HFFc6 (cell line): ENCODE measurements at places on chromosomes 4 and X.

GRCh38 chr4:108398316-108398715 is 222.1 kb upstream of the RPL34 start:
- no peak for DNase-seq

DNA sequence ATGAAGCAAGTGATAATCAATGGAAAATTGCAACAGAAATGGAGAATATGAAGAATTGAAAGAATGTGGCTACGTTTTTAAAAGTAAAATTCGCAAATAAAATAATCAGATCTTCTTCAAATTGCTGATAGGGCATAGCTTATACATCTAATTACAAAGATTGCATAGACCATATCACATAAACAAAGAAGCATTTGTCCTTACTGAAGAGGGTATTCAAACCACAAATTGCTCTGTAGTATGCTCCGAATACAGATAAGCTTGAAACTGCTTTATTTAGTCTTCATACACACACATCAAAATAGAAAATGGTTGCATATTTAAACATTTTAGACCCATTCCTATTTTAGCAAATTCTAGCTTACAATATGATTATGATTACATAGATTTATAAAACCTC is 206.7 kb upstream of the SLIT2 start:
- DNase-seq, result no peak

GRCh38 chrX:106919932-106920452 is at the start of gene CLDN2:
Gene CLDN2 (plus strand): TSS chrX:106920402. CDS start chrX:106928229, 7,827 bp downstream.
- no peak for DNase-seq

DNA sequence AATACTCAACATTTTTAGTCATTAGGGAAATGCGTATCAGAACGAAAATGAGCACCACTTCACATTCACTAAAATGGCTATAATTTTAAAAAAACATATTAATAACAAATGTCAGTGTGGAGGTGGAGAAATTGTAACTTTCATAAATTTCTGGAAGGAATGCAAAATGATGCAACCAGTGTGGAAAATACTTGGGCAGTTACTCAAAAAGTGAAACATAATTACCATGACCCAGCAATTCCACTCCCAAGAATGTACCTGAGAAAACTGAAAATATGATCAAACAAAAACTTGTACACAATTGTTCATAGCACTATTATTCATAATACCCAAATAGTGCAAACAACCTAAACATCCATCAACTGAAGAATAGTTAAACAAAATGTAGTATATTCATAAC is 76.1 kb upstream of the FAM241A start:
- DNase-seq, result no peak

DNA sequence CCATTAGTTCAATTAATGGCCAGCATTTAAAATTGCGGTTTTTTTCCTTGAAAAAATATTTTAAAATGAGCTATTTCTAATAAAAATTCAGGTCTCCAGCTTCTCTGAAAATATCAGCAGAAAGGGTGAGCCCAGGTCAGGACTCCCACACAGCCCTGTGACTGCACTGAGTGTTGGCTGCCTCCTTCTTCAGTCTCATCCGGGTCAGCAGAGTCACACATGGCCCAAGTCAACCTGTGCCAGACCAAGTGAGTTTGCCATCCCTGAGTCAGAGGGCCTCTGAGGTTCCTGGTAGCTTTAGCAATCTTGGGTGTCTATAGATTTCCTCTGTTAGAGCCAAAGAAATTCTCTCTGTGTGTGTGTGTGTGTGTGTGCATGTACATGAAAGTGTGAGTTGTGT is 22.1 kb upstream of the MSX1 start:
- no peak for DNase-seq

- peak; percentile 24 for DNase-seq
These were observed 615.4 kb upstream of the ZFP42 start for GRCh38 chr4:187380181-187380581.

DNA sequence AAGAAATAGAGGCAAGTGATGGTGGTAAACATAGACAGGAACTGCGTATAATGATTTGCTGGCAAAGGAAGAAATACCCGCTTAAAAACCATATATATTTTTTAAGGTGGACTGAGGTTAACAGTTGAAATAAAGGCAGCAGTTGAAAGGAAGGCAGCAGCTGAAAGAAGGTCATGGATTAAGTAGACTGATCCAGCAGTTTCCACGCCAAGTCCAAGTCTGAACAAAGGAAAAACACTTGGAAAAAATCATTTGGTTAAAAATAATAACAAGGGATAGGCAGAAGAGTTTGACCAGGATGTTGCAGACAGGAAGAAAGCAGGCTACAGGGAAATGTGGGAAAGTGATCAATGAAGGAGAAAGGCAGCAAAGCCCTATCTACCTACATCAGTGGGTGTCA is 93.6 kb downstream of the AMELX start:
- no peak for DNase-seq

DNA sequence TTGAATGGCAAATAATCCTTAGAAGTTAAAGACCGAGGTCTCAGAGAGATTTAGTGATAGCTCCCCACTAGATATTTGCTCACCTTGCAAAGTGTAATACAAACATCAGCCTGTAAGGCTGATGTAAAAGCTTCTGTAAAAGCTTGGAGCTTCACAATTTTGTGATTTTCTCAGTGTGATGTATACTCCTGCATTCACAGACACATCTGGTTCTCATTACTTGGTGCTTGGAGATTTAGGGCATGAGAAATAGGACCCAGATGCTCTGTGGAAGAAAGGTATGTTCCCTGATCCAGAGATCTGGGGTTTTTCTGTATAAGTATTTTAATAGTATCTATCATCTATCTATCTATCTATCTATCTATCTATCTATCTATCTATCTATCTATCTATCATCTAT is 1664.3 kb downstream of the C4orf33 start:
- DNase-seq, result no peak

GRCh38 chr4:11605597-11605996 is 176.9 kb upstream of the HS3ST1 start:
- DNase-seq, result no peak

- DNase-seq, result no peak
These were observed 21.3 kb downstream of the MMRN1 start for GRCh38 chr4:89915937-89916336.

DNA sequence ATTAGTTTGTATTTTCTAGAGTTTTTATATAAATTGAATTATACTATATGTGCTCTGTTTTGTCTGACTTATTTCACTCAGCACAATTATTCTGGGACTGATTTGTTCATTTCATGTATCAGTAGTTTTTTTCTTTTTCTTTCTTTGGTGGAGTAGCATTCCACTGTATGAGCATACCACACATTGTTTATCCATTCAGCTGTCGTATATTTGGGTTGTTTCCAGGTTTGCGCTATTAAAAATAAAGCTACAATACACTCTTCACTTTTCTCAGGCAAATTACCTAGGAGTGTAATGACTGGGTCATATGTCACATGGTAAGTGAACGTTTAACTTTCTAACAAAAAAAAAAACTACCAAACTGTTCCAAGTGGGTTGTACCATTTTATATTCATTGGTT is 9.6 kb upstream of the OTUD4 start:
- no peak for DNase-seq

DNA sequence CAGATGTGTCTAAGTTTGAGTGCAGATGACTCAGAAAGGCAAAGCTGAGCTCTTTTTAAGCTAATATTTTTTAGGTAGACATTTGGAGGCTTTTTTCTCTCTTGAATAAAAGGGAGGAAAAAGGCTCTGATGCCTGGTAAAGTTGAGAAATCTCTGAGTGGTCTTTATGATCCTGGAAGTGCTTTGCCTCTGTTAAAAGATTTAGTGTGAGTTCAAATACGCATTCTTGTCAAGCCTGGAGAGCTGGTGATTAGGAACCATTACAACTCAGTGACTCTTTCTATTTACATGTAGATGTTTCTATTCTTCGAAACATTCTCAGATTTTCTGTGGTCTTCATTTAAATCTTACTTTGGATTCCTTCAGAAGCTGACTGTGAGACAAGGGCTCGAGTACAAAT is 143.4 kb upstream of the MED14 start:
- no peak for DNase-seq

GRCh38 chr4:159326480-159326879 is 223.6 kb downstream of the RAPGEF2 start:
- no peak for DNase-seq

- no peak for DNase-seq
These were observed 20.5 kb upstream of the AFAP1 start for GRCh38 chr4:7960017-7960789.

DNA sequence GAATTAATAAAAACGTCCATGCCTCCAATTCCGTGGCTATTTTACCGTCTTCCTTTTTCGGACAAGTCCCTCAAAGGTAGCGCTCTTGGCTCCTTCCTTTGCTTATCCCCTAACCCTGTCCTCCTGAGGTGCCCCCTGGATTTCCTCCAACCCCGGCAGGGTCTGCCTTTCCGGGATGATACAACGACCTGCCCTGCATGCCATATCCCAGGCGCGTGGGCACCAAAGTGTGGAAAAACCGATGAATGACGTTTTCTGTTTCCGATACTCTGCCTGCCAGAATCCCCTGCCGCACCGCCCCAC is 706 bp upstream of the CSTF2 start:
- no peak for DNase-seq

- no peak for DNase-seq
These were observed 40.7 kb upstream of the CITED1 start for GRCh38 chrX:72346302-72346949.

- DNase-seq, result no peak
These were observed 39.6 kb upstream of the CHRNA9 start for GRCh38 chr4:40295572-40295971.

- DNase-seq, result no peak
These were observed 118.9 kb upstream of the USP9X start for GRCh38 chrX:40966213-40966820.

DNA sequence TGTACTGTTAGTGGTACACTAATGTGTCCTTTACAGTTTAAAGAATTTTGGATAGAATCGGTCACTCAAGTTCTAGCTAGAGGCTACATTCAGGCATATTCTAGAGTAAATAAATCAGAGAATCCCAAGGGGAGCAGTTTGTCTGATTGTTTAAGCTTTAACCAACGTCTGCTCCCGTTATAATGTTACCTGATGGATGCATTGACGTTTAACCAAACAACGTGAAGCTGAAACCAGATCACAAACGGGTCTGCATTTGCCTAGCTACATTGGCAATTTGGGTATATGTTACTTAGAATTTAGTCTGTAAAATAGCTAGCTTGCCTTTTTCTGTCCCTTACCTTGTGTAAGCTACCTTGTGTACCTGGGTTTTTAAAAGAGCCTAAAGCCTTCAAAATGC is 1.6 kb downstream of the PI4K2B start:
- DNase-seq, result no peak

- DNase-seq, result no peak
These were observed 107.4 kb downstream of the CT47B1 start for GRCh38 chrX:120768254-120768653.

DNA sequence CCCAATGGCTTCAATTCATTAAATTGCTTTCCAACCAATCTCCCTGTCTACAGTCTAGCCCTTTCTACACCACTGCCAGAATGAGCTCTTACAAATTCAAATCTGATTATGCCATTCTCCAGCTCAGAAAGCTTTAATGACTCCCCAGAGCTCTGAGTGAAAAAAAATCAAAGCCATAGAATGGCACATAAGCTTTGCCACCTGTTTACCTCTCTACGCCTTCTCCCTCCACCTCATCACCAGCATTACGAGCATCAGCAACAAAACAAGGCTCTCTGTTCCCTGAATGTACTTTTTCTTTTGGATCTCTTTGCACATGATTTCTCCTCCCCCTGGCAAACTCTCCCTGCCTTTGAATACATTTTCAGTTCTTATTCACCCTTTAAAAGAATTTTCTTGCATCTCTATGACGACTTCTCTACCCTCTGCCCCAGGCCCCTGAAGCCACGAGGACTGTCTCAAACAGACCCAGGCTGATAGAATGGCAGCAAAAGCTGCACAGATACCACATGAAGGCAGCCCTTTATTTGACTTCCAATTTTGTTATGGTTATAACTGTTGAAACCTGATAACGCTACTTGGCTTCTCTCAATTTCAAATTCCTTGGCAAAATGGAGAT is 516.0 kb downstream of the PCDH7 start:
- DNase-seq, result no peak

DNA sequence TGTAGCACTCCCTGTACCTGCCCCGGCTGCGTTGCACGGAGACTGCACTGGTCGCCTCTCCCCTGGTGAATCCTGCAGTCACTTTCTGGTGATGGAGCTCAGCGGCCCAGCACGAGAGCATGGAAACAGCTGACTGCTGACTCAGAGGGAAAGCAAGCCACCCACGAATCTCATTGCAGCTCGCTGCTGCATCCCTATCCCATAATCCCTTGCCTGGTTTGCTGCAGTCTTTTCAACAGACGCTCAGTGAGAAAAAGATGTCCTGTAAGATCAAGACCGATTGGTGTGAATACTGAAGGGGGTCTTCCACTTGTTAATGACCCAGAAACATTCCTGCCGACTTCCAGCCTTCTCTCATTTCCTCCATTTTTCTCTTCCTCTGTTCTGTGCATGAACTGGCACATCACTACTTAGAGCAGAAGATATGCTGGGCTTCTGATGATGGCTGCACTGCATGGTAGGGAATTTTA is 52.9 kb downstream of the TRIM2 start:
- DNase-seq, result peak; percentile 74

DNA sequence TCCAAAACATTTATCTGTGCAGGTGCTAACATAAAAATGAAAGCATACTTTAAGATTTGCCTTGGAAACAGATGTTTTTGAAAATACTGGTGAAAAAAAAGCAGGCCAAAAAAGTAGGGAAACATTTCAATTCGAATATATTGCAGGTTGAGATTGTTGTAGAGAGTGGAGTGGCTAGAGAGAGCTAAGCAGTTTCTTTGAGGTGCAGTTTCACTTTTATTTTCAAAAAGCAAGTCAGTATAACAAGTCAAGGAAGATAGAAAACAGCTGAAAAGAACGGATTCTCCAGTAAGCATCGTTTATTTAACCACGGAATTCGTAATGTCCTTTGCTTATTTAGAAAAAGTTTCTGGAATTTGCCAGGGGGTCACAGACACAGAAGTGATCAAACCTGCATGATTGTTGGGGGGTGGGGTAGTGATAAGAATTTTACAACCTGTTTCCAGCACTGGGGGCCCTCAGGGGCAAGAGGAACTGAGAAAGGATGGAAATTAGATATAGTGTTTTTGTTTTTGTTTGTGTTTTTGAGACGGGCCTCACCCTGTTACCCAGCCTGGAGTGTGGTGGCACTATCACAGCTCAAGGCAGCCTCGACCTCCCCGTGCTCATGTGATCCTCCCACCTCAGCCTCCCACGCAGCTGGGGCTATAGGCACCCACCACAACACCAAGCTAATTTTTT is 175.0 kb downstream of the TENM3 start:
- DNase-seq, result no peak

DNA sequence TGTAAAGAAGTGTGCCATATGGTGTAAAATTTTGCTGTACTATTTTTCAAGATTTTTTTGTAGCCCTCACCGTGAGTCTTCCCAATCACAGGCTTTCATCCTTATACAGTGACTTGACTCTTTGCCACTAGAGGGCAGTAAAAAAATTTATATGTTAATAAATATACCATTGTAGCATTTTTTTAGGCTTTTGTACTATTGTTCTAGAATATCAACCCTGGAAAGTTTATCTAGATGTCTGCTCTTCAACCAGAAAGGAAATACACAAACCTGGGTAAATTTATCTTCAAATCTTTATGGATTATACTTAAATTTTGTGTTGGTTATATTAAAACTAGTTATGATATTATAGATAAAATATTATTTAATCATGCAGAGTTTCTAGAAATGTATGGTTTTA is 235.3 kb downstream of the TENM3 start:
- DNase-seq, result peak; percentile 74
